T-cell (primary cell): ENCODE measurements at places on chromosomes 4 and X.

DNA sequence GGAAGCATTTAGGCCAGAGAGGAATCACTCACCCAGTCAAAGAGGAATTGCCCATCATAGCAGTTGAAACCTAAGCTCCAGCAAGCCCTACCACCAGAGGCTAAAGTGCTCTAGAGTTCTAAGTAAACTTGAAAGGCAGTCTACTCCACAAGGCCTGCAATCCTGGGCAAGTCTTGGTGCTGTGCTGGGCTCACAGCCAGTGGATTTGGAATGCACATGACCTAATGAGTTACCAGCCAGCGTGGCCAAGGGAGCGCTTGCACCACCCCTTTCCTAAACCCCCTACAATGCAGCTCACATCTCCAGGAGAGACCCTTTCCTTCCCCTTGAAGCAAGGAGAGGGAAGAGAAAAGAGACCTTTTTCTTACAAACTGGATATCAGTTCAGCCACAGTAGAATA lies 445.7 kb downstream of the GASK1B start:
- DNase-seq: no peak

DNA sequence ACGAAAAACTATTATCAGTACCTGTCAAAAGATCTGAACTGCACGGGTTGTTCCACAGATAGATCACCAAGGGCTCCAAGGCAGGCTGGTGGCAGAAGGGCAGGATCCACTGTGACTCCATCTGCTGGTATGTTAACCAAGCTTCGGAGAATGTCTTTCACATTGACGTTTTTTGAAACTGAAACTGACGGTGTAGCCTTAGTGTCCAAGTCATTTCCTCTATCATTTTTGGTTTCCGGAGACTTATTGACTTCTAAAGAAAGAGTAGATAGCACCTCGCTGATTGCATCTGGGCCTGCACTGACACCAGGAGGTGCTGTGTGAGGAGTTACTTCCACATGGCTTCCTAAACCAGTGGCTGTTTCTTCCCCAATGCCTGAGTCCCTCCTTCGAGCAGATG lies 186.9 kb downstream of the LRBA start:
- peak; percentile 20 for DNase-seq

- no peak for DNase-seq
Observed at GRCh38 chr4:47784222-47784621, 53.6 kb downstream of the CORIN start.

- no peak for DNase-seq
Observed at GRCh38 chrX:70171624-70172023, 5.7 kb upstream of the DGAT2L6 start.

- DNase-seq: no peak
Observed at GRCh38 chr4:14178421-14178820, 550.9 kb upstream of the BOD1L1 start.

GRCh38 chr4:101348995-101349800 lies 1.9 kb upstream of the PPP3CA start:
- no peak for DNase-seq

DNA sequence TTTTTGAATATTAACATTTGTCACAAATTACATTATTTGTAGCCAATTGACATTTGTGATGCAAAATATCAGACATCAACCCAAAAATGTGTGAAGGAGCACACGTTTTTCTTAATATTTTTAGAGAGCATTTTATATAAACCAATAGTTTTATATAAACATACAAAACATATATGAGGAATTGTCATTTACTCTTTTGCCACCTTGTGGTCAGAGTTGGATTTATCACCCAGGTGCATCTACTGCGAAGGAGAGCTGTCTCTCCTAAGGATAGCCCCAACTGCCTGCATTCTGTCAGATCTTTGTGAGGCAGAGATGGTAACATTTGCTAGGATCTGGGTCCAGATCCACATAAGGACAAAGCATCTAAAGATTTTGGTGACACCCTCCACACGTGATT lies 2.5 kb upstream of the USP27X start:
- no peak for DNase-seq

- DNase-seq: no peak
Observed at GRCh38 chrX:6941041-6941440, 206.5 kb upstream of the STS start.
